Fibroblast of skin of abdomen (primary cell): ENCODE measurements at places on chromosomes 7 and 10.

GRCh38 chr10:11036424-11037011 lies 18.8 kb downstream of the CELF2 start:
- DNase-seq, result peak; percentile 61

- DNase-seq, result peak; percentile 62
Measured at GRCh38 chr7:137454246-137454724, 110.8 kb upstream of the PTN start.

DNA sequence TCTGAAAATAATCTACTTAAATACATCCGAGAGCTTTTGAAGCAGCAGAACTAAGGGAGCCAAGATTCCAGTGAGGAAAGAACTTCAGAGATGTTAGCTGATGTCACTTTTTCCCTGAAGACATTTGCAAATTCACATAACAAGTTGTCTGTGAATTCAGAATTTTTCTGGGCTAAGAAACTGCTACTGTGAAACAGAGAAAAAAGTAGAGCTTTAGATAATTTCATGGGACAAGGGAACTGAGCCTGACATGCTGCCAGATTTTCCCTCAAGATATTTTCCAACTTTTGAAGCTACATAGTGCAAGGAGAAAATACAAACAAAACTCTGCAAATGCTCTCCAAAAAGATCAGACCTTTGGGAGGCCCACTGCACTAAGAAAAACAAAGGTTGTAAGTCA lies 484.2 kb downstream of the ANKRD7 start:
- DNase-seq, result no peak

DNA sequence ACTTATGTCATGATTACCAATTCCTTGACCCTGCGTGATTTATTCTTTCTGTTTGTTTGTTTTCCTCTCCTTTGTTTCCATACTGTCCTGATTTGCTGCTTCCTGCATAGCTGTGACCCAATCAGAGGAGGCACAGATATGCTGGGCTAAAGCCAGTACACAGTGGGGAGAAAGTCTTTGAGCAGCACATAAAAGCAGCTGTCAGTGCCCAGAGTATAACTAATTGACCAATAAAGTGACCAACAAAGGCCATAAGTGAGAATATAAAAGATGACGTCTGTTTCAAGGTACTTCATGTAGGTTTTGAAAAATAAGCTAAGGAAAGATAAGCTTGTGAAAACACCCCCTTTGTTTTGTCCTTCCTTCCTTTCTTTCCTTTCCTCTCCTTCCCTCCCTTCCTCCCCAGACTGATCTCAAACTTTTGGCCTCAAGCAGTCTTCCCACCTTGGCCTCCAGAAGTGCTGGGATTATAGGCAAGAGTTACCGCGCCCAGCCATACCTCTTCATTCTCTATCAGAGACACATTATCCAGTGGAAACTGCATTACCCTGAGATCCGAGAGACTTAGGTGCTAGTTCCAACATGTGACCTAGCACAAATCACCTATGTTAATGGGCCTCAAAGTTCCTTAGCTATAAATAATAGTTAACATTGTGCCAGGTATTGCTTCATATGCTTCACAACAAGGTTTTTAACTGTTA lies 17.0 kb downstream of the BCAP29 start:
- DNase-seq, result no peak

- peak; percentile 81 for DNase-seq
Measured at GRCh38 chr10:87860156-87860795, 3.1 kb downstream of the KLLN start.

- DNase-seq, result peak; percentile 35
Measured at GRCh38 chr7:69309601-69310000, 288.7 kb upstream of the AUTS2 start.

GRCh38 chr10:78830976-78831375 lies 237.8 kb upstream of the ZMIZ1 start:
- peak; percentile 19 for DNase-seq

DNA sequence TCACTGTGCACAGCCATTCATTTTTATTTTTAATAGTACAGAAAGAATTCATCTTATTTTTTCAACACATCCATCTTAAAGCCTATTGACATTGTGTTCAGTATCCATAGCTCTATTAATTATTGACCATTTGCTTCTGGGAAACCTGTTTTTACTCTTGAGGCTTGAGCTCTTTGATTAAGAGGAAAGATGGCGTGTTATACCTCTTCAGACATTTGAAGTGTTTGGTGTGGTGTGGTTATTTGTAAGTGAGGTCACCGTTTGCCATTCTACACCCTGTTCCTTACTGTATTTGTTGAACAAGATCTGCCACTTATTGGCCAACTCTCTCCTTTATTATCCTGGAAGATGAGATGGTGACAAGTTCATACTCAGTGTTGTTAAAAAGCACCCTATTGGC lies 18.4 kb downstream of the C7orf57 start:
- DNase-seq, result no peak

- no peak for DNase-seq
Measured at GRCh38 chr10:42959833-42960232, 117.0 kb upstream of the RET start.

DNA sequence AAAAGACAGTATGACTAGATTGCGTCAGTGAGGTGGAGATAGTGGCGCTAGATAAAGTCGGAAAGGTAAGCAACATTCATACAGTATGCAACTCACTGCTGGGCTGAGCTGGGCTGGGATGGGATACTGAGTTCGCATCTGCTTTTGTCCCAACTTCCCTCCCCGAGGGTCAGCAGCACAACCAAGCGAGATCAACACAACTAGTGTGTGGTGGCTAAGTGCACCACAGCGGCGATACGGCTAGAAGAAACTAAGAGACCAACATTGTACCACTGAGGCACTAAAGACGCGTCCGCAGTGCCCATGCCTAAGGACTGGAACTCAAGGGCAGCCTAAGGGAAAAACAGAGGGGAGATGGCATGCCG lies 467 bp downstream of the EXOSC1 start:
- DNase-seq, result no peak

- DNase-seq, result peak; percentile 53
Measured at GRCh38 chr7:133699386-133699785, 427.8 kb upstream of the LRGUK start.

DNA sequence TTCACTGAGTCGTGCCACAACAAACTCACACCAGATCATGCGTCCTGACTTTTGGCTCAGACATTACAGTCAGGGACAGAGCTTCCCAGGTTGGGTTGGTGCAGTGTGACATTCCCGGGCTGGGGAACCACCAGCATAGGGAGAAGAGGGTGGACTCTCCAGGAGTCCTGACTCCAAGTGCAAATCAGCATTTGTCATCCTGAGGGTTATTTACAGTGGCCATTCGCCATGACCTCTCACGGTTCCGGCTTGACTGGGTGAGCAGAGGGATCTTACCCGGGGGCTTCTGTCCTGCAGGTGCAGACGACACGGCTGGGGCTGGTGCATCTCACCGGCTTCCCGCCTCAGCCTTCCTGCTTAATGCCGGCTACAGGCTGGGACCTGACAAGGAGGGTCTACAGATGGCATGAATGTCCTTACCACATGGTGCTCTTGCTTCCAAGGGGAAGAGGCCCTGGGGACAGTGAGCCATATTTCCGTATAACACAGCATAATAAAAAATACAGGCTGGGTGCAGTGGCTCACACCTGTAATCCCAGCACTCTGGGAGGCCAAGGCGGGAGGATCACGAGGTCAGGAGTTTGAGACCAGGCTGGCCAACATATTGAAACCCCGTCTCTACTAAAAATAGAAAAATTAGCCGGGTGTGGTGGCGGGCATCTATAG lies 12.5 kb upstream of the INTS1 start:
- DNase-seq, result no peak

GRCh38 chr10:666237-667012 lies 23.0 kb downstream of the DIP2C start:
- DNase-seq, result no peak

GRCh38 chr10:113216102-113216501 lies 266.1 kb downstream of the TCF7L2 start:
- no peak for DNase-seq

GRCh38 chr7:22931011-22931410 lies 82.9 kb downstream of the HYCC1 start:
- no peak for DNase-seq

DNA sequence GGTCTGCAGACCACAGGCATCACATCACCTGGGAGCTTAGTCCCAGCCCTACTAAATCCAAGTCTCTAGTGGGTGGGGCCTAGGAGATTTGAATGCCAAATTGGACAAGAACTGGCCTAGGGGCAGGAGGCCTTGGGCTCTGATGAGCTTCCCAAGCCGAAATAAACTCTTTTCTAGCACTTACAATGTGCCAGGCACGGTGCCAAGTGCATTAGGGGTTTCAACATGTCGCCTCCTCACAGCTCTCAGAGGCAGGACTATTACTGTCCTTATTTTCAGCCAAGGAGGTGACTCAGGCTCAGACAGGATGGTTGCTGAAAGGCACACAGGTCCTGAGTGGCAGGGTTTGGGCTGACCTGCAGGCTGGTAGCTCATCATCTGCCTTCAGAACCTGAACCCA lies 9.2 kb upstream of the CPA1 start:
- DNase-seq, result peak; percentile 62

- DNase-seq, result peak; percentile 68
Measured at GRCh38 chr7:73734619-73735527, 3.7 kb downstream of the ABHD11 start.

GRCh38 chr10:125062914-125063230 lies 97.5 kb downstream of the CTBP2 start:
- peak; percentile 45 for DNase-seq

- no peak for DNase-seq
Measured at GRCh38 chr7:101223528-101223927, 5.6 kb downstream of the ZNHIT1 start.

DNA sequence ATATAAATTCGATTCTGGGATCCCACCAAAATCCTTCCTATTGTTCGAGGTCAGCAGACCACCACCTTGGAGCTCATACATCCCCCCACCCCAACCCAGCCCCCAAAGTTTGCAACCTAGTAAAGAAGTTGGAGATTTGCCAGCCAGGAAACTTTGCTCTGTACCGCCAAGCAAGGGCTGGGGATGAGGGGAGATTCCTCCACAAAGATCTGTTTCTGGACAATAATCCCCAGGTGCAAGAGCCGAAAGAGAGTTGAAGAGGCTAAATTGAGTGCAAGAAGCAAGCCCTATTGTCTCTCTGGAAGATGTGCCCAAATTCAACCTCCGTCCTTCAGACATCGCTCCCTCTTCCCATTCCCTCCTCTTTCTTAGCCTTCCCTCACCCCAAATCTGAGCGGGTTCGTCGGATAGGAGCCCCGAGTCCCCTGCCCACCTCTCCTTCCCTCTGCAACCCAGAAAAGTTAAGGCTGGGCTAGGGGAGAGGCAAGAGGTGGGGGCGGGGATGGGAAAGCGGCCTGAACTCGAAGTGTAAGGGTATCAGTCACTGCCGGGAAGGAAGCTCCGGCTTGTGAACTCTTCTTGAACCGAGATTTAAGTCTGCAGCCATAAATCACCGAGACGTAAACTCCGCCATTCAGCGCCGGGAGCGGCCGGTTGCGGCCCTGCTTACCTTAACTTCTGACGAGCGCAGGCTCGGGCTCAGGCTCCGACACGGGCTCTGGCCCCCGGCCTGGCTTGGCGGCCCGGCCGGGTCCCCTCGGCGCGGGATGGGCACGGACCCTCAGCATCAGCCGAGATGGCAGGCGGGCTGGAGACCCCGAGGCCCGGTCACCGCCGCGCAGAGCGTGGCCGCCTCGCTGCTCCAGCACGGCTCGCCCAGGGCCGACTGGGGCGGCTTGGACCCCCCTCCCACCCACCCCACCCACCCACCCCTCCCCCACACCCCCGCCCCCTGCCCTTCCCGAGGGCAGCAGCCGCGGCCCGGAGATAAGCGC lies 10.8 kb upstream of the HOXA2 start:
- DNase-seq, result peak; percentile 89

- DNase-seq, result no peak
Measured at GRCh38 chr10:71358277-71358676, 38.4 kb upstream of the CDH23 start.

GRCh38 chr7:12926206-12926605 lies 238.8 kb downstream of the ARL4A start:
- DNase-seq, result no peak

- no peak for DNase-seq
Measured at GRCh38 chr10:34121781-34122622, 693.1 kb downstream of the PARD3 start.

DNA sequence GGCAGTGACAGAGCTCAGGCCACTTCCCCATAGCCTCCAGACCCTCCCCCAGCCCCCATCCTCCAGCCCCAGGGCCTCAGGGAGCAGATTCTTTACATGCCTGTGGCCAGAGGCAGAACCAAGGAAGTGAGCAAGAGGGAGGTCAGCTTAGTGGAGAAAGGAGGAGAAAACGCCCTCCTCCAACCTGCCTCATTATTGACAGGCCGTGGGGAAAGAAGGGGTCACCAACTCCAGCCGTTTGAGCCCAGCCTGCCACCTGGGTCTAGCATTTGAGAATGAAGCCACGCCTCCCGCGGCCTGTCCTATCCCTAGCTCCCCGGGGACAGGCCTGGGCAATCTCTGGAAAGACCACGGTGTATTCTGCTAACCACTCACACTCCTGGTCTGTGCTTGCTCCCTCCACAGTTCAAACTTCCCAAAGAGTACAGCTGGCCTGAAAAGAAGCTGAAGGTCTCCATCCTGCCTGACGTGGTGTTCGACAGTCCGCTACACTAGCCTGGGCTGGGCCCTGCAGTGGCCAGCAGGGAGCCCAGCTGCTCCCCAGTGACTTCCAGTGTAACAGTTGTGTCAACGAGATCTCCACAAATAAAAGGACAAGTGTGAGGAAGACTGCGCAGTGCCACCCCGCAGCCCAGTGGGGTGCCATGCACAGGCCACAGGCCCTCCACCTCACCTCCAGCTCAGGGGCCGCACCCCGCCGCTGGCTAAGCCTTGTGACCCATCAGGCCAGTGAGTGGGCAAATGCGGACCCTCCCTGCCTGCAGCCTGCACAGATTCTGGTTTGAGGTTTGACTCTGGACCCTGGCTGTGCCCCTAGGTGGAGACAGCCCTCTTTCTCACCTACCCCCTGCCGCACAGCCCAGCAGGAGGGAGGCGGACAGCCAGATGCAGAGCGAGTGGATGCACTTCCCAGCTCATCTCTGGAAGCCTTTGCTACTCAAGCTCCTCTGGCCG lies 14.3 kb upstream of the TRIM8 start:
- peak; percentile 94 for DNase-seq

- DNase-seq, result no peak
Measured at GRCh38 chr10:47381103-47381395, 3.0 kb downstream of the ZNF488 start.

DNA sequence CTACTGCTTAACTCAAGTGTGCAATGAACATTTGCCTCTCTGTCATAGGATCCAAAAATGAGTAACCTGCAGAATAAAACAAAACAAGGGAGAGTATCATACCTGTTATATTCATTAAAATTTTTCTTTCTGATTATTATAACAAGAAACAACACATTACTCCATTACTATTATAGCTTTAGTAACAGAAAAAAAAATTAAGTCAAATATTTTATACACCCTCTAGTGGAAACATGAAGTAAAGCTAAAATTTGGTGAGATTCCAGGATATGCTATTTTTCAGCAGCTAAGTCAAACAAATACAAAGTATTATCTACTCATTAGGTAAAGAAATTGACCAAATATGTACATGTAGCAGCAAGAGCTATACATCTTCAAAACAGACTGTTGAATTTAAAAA lies 56.3 kb downstream of the PDZD8 start:
- no peak for DNase-seq

GRCh38 chr7:111026806-111027205 lies 64.1 kb upstream of the LRRN3 start:
- no peak for DNase-seq
